ENCODE measurements at places on chromosomes 4 and X.

- no peak for DNase-seq
These were observed 56.4 kb downstream of the NBDY start for GRCh38 chrX:56785442-56785841.

- no peak for DNase-seq
These were observed 325.7 kb downstream of the PCDH7 start for GRCh38 chr4:31045724-31046318.

DNA sequence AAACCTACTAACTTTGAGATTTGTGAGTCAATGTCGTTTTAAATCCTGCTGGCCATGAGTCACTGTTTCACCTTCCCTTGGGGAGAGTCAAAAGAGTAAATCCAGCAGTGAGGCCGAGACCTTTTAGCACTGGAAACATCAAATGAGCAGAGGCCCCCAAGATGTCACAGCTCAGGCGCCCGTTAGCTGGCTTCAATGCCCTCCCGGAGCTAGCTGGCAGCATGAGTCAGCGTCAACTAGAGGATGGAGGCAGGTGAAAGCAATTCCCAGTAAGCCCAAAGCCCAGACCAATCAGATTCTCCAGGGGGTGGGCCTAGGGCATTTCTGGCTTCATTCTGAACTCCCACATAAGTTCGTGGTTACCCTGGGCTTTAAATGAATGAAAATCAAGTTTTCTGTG lies 170.9 kb downstream of the CLCN4 start:
- no peak for DNase-seq

GRCh38 chrX:47643926-47644325 lies 6.4 kb downstream of the ELK1 start:
- no peak for DNase-seq

GRCh38 chrX:1507511-1508463 lies 29.2 kb downstream of the P2RY8 start:
- no peak for DNase-seq

- no peak for DNase-seq
These were observed 45.3 kb upstream of the KCTD8 start for GRCh38 chr4:44493924-44494323.

DNA sequence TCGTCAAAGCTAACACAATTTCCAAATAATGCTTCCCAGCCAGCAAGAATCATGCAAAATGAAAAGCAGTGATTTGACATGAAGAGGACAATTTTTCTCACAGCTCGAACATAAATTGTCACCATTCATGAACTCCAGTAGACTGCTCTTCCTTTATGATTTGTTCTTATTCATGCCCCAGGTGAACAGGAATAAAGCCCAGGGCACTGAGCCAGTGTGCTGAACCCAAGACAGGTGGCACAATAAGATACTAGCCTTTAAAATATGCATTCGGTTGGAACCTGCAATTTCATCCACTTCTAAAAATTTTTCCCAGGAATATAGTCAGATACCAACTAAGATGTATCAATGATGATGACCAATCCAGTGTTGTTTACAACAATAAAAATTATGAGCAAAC lies 139.7 kb downstream of the PRSS12 start:
- no peak for DNase-seq

GRCh38 chrX:35728481-35728880 lies 69.7 kb upstream of the MAGEB16 start:
- no peak for DNase-seq

DNA sequence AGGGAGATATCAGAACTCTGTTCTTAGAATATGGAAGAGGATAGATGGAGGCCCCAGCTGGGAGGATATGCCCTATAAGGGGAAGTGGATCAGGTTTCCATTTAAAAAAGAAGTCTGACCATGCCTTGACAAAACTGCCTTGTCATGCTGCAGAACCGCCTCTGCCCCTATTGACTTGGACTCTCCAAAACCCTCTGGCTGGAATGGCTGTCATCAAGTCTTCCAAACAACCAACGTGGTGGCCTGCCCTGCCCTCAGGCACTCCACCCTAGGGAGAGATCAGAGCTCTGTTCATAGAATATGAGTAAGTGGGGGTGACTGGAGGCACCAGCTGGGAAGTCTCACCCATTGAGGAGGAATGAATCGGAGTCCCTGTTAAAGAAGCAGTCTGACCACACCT lies 114.9 kb downstream of the VSIG4 start:
- DNase-seq: no peak

GRCh38 chr4:37603070-37603468 lies 83.1 kb downstream of the RELL1 start:
- DNase-seq: peak; percentile 10

- no peak for DNase-seq
These were observed 21.2 kb downstream of the USP17L30 start for GRCh38 chr4:9384126-9384525.

GRCh38 chr4:5773271-5773555 lies 62.2 kb downstream of the EVC start:
- no peak for DNase-seq

DNA sequence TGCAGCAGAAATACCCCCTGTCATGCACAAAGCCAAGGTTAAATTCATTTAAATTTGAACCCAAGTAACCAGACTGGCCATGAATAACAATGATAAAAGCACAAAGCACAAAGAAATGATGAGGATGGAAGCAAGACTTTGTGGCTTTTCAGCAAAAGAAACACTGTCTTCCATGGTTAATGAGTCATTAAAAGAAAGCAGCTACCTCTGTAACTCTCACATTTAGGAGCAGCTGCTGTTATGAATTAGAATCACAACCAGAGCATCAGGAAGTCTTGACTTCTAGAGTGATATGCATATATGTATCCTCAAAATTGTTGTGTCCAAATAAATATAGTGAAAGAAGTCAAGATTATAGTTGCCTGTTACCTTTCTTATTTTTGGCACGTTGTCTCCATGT lies 70.7 kb upstream of the RPS6KA6 start:
- no peak for DNase-seq

GRCh38 chrX:113059714-113060113 lies 219.1 kb upstream of the AMOT start:
- no peak for DNase-seq

- no peak for DNase-seq
These were observed 138.8 kb downstream of the AREG start for GRCh38 chr4:74583757-74584156.

GRCh38 chrX:828411-828959 lies 197.9 kb downstream of the SHOX start:
- no peak for DNase-seq

- DNase-seq: no peak
These were observed 396.4 kb upstream of the TRAM1L1 start for GRCh38 chr4:117481742-117482141.

DNA sequence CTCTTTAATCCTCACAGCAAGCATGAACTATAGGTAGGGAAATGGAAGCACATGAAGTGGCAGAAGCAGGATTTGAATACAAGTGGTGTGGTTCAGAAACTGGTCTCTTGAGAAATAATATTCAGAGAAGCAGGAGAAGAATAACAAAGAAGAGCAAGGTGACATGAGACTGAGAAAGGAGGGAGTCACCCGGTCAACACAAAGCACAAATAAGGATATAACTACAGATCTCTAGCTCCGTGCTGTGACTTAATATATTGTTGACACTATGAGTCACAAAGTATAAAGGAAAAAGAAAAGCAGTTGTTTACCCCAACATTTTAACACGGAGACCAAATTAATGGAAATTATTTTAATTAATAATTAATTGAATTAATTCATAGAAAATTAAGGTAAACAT lies 204.5 kb downstream of the CPE start:
- DNase-seq: no peak

- DNase-seq: no peak
These were observed 170.1 kb downstream of the ATG4A start for GRCh38 chrX:108261549-108262203.

- no peak for DNase-seq
These were observed 178.6 kb upstream of the MAMLD1 start for GRCh38 chrX:150184491-150184890.

DNA sequence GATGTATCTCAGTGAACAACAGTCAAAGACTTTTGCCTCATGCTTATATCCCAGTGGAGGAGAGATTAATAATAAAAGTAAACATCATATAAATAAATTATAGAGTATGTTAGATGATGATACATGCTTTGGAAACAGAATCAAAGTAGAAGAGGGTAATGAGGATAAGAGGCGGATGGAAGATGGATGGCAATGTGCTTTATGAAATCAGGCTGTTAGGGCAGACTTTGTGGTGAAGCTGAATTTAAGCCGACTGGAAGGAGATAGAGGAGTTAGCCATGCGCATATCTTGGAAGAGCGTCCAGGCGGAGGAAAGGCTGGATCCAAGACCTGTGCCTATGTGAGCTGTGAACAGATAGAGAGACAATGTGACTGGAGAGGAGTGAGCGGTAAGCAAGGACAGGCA lies 74.9 kb upstream of the GUCY1A1 start:
- no peak for DNase-seq

GRCh38 chr4:129162450-129162849 lies 66.5 kb downstream of the C4orf33 start:
- no peak for DNase-seq

GRCh38 chr4:14289708-14290107 lies 662.2 kb upstream of the BOD1L1 start:
- DNase-seq: no peak

- DNase-seq: no peak
These were observed 717 bp downstream of the EDA start for GRCh38 chrX:69616457-69617203.

DNA sequence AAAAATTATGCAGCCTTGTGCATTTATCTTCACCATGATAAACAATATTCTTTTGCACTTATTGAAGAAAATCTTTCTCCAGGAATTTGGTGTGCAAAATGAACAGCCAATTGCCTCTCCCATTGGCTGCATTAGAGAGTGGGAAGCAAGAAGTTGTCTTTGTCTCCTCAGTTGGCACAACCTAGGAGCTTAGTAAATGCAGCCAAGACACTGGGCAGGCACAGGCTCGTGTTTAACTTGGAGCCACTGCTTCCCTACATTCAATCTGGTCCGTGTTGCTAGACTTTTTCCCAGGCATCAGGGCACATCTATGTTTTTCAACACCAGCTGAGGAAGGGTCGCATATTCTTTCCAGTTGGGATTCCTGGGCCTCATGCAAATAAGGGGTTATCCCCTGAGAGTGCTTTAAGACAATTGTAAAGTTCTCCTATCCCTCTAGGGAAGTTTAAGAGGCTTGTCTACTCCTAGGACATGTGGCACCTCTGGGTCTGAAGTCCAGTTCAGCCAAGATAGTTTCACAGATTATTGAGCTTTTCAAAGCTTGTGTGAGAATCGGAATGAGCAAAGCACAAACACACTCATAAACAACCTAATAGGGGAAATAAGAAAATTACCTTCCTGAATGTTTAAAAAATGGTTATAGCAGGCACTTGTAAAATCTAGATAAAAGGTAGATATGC lies 31.8 kb upstream of the SRD5A3 start:
- DNase-seq: no peak

All from GOT3 (cell line).